ENCODE measurements at places on chromosomes 5 and 9.

DNA sequence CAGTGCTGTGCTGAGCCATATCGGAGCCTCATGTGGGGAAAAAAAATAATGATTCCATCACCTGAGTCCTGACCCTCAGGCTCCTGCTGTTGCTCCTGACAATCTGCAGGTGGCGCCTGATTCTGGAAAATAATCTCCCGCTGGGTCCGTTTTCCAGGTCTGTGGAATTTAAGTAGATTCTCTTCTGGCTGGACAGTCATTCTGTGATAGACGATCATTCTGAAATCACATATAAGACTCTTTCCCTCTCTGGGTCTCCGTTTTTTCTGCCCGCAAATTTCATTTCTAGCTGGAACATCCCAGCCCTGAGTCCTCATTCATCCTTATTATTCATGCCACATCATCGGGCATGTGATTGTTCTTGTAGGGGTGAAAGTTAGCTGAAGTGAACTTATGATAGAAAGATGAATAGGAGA, 22.1 kb upstream of the STXBP1 start:
- DNase-seq = peak; percentile 6

DNA sequence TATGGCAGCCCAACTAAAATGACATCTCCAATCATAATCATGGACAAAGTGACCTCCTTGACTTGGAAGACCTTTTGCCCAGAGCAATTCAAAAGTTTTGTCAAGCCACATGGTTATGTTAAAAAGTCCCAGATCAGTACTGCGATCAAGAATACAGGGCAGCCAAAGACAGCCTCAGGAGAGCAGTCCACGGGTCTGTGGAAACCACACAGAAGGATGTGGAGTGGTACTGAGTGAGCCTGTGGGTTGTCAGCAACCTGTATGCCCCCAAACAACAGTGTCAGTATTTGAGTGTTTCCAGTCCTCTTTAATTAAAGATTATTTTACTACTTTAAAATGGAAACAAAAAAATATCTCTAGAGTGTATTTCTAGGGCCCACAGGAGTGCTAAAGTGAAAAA, 345.4 kb upstream of the EFNA5 start:
- no peak for DNase-seq

DNA sequence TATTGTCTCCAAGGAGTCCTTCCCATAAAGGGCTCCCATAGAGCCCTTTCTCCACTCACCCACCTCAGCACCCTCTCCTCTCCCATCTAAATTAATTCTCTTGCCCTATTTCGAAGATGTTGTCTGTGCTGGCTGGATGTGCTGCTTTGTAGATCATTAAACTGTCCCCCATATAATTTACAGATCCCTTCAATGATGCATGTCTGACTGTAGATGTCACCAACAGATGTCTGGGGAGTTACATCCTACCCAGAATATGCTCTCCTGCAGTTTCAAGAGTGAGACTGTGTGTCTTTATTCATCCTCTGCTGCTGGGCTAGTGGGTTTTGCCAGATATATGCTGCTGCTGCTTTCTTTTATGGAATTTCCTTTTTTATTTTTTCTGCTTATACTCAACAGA, 351.2 kb downstream of the MLLT3 start:
- no peak for DNase-seq

- DNase-seq = no peak
These were observed 72.5 kb upstream of the GPR151 start for GRCh38 chr5:146588331-146589027.

GRCh38 chr9:100485196-100485595, 12.2 kb downstream of the TMEFF1 start:
- no peak for DNase-seq

GRCh38 chr5:141127305-141127704, 5.7 kb downstream of the PCDHB4 start:
- no peak for DNase-seq

DNA sequence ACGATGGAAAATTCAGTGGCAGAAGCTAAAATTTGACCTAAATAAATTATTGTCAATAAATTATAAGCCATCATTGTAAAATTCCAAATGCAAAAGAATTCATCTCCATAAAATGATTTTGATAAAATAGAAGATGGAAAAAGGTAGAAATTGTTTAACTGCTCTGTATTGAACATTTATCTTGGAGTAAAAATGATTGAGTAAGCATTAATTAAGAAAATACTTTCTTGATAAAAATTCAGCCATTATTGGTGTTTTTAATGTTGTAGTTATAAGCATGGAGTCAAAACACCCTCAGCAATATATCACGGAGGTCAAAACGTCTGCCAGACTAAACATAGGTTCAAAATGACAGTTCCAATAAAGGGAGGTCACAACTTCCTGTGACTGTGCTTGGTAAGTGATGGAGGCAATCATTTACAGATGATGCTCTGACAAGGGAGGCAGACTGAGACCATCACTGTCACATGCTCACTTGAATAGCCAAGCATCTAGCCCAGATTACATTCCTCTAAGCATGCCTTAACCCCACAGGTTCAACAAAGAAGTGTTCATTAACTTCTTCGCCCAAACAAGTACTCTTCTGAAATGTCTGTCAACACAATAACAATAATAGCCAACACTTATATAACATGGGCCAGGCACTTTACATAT, 69.5 kb downstream of the SH3TC2 start:
- DNase-seq = no peak

- no peak for DNase-seq
These were observed 90.8 kb upstream of the NR5A1 start for GRCh38 chr9:124598048-124598447.

- DNase-seq = no peak
These were observed 3.8 kb downstream of the MIGA2 start for GRCh38 chr9:129040113-129040643.

- DNase-seq = no peak
These were observed 115.7 kb downstream of the TRIO start for GRCh38 chr5:14258840-14259239.

DNA sequence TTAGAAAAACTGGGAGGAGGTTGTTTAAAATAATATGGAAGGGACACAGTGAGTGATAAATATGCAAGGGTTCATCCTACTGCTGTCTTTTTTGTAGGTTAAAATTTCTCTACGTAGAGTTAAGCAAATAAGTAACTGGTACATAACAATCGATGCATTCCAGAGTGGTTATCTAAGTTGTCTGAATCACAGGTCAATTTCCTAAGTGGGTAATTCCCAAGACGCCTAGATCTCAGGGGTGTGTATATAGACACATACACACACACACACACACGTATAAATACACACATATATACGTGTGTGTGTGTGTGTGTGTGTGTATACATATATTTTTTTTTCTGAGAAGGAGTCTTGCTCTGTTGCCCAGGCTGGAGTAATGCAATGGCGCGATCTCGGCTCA, 22.3 kb downstream of the CAAP1 start:
- no peak for DNase-seq

- DNase-seq = no peak
These were observed 33.1 kb downstream of the NNT start for GRCh38 chr5:43636076-43636475.

DNA sequence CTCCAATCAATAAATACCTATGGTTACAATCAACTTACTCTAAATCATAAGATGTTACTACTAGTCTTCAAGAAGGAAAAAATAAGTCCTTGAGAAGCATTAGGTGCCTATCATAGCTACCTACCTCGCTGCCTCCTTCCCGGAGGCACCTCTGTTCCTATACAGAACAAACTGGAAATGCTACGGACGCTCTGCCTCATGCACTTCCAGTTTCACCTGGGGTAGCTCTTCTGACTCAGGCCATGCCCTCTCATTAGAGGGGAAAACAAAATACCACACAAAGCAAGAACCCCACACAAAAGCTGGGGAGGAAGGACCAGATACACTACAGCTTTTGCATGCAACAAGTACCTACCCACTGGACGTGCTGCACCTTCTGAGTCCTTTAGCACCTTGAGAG, 12.4 kb downstream of the SPRY4 start:
- DNase-seq = no peak

GRCh38 chr5:80933036-80933435, 27.1 kb upstream of the RASGRF2 start:
- no peak for DNase-seq

- DNase-seq = no peak
These were observed 1234.8 kb upstream of the C9orf72 start for GRCh38 chr9:28808042-28808441.

GRCh38 chr5:9924614-9925013, 294.5 kb upstream of the TAS2R1 start:
- no peak for DNase-seq
